ENCODE measurements at places on chromosomes 1 and 21.

DNA sequence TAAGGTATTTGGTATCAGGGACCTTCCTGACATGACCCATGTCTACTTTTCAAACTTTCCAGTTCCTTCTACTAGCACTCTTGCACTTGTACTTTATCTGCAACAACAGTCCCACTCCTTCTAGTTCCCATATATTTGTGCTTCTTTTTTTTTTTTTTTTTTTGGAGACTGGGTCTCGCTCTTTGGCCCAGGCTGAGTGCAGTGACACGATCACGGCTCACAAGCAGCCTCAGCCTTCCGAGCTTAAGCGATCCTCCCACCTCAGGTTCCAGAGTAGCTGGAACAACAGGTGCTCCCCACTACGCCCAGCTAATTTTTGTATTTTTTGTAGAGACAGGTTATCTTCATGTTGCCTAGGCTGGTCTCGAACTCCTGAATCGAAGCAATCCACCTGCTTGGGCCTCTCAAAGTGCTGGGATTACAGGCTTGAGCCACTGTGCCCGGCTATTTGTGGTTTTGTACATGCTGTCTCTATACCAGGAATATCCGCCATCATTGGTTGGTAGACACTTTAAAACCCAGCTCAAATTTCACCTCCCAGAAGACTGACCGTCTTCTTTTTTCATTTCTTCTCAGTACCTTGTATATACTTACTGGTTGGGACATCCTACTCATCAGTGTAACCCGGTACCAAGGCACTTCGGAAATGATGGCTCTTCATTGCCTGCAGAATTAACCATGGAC, 1.1 kb downstream of the ZMYM1 start:
- DNase-seq, result no peak

DNA sequence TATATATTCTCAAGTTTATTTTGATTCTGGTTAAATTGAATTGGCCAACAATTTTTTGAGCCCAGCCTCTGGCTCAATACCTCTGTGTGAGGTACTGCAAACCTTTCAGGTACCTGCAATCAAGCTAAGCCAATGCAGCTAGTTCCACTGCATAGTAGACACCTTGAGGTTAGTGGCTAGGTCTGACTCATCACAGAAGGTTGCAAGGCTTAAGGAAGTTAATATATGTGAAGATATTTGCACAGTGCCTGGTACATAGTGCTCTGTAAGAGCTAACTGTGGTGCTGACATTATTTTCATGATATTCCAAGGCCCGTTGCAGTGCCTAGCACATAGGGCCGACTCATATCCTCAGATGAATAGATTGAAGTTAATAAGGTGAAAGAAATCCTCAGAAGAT, 330.5 kb upstream of the KAZN start:
- no peak for DNase-seq

DNA sequence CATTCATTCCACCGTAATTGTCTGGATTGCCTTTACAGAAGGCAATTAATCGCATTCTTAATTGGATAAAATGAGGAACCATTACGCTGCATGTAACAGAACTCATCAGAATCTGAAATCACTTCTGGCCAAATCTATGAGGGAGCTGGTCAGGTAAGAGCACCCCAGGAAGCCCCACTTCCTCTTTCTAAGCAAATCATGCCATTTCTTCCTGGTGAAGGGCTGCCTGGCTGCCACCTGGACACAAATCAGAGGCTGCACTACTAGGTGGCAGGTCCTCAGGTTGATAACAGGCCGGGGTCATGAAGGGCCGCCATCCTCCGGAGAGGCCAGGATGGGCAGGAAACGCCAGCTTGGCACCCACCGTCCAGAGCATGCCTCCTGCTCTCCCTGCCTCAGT, 73.7 kb downstream of the CAPZB start:
- DNase-seq, result no peak

GRCh38 chr1:192527950-192528349, 47.6 kb upstream of the RGS1 start:
- DNase-seq, result no peak

DNA sequence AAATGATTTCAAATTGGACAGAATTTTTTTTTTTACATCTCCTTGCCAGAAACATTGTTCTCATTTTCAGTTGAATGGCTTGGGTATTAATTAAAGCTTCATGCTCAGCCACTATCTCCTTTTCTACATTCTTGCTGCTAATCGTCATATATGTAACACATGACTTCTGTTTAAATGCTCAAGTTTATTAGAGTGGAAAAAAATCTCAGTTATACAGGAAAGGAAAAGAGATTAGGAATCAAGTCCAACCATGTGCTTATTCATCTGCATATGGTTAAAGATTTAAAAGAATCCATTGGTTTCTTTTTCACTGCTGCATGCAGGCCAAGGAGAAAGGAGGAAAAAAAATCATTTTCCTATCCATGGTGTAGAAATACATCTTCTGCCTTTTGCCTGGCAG, 47.3 kb upstream of the CNN3 start:
- DNase-seq, result peak; percentile 34

DNA sequence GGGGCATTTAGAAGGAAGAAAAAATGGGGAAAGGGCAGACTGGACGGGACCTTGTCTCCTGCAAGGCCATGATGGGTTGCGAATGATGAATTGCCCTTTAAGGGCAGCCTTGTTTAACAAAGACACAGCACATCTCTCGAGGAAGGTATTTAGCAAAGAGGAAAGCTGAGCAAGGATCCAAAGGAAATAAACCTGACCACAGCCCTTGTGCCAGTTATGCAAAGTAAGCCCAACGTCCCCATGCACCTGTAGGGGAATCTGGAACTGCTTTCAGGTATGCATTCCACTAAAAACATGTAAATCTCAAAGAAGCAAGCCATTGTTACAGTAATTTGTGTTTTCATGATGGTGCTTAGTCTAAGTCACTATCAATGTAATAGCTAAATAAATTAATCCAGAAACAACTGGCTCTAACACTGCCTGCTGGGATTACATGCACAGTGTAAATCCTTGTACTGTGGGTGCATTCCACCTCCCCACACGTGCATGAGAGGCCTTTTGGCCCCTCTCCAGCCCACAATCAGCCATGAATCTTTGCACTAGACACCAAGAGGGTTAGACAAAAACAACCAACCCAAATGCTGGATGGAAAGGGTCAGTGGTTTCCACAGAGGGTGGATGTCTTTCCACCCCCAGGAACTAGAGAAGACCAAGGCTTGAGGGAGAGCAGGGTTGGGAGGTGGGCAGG, 228.8 kb upstream of the KAZN start:
- no peak for DNase-seq

- DNase-seq, result no peak
Measured at GRCh38 chr1:186799689-186800054, 29.1 kb upstream of the PLA2G4A start.

- no peak for DNase-seq
Measured at GRCh38 chr1:22043198-22043769, 9.2 kb upstream of the CDC42 start.

DNA sequence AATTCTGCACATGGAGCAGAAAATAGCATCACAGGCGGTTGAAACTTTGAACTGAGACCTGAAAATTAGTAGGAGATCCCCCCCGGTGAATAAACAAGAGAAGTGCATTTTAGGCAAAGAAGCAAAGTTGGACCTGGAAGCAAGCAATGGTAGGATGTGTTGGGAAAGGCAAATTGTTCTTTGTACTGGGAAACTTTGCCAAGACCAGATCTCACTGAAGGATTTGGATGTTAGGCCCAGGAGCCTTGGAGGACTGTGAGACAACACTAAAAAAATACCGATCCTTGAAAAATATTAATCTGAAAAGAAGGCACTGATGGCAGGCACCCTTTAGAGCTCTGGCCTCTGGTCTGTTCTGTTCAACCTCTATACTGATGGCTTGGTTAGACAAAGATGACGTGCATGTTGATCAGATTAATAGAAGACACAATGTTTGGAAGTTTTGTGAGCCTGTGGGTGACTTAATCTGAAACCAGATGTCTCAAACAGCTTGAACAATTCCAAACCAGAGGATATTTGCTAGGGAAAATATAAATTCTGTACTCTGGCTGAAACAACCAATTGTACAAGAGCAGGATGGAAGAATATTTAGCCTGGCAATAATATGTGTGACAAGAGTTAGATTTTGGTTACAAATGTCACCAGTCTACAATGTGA, 108.4 kb downstream of the ROR1 start:
- no peak for DNase-seq

GRCh38 chr1:43319766-43320165, 17.9 kb upstream of the MPL start:
- no peak for DNase-seq

GRCh38 chr1:9724706-9725476, 73.4 kb downstream of the PIK3CD start:
- DNase-seq, result peak; percentile 57

DNA sequence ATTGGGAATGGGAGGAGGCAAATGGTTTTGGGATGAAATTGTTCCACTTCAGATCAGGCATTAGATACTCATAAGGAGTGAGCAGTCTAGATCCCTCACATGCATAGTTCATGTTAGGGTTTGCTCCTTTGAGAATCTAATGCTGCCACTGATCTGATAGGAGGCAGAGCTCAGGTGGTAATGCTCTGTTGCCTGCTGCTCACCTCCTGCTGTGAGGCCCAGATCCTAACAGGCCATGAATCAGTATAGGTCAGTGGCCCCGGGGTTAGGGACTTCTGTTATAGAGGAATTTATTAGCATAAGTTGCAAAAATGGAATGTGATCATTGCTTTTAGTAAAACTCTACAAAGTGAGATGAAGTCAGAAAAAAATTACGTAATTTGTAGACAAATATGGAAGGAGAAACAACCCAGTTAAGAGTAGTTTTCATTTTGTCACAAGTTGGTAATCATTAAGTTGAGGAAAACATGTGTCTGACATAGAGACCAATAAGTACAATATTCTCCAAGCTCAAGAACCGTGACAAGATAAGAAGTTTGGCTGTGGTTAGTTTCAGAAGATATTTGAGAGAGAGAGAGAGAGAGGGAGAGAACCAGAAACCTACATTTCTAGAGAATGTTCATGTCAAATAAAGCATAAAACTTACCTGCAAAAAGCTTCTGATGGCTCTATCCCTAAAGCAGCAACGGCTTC, 689.7 kb upstream of the PRMT6 start:
- DNase-seq, result no peak

GRCh38 chr1:172238965-172239364, 181.5 kb upstream of the C1orf105 start:
- DNase-seq, result no peak

DNA sequence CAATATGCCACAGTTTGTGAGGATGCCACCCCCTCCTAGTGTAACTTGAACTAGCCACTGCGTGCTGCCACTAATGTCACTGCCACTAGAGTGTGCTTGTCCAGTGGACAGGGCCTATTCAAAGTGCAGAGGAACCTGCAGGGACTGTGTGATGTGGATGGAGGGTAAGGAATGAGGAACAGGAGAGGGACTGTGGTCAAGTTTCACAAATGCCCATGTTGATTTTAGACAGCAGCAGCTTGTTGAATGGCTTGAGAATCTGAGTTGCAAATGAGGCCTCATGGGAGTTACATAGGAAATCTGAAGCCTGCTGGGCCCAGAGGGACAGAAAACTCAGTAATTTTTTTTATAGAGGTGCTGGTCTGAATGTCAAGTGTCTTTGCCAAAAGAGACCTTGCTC, 112.3 kb downstream of the HHAT start:
- DNase-seq, result no peak

- peak; percentile 56 for DNase-seq
Measured at GRCh38 chr1:184615301-184615700, 139.4 kb downstream of the EDEM3 start.

Measured in cardiac fibroblast (primary cell).